Neuronal stem cell (in vitro differentiated cells): ENCODE measurements at places on chromosomes 12 and 14.

- peak; percentile 79 for DNase-seq
Observed at GRCh38 chr14:77094672-77095284, 3.3 kb upstream of the CIPC start.

DNA sequence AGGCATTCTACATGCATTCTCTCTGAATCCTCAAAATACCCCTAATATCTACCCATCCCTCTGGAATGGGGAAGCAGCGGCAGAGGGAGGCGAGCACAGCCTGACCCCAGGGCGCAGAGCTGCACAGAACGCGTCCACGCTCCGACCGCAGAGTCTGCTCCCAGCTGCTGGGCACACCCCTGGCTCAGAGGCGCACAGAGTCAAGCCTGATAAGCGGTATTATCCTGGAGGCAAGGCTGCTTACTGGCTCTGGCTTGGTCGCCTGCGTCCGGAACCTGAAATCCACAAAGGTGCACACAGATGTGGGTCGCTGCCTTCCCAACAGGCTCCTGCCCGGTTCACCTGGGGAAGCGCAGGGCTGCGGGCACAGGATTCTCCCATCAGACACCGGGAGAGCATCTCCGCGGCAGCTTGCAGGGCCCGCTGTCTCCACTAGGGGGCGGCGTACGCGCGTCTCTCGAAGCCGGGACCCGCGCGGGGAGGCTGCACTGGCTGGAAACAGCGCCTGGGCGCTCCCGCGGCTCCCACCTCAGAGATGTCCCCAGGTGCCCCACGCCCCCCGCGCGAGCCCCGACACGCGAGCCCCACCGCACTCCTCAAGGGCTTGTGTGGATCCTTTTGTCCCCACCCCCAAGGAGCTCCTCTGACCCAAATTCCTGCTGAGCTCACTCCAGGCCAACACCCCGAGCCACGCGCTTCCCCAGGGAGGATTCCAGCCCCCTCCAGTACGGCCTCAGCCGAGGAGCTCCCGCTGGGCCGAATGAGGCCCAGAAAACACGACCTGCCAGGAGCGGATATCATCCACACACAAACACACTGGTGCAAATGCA, 120.1 kb upstream of the FZD10 start:
- peak; percentile 57 for DNase-seq

DNA sequence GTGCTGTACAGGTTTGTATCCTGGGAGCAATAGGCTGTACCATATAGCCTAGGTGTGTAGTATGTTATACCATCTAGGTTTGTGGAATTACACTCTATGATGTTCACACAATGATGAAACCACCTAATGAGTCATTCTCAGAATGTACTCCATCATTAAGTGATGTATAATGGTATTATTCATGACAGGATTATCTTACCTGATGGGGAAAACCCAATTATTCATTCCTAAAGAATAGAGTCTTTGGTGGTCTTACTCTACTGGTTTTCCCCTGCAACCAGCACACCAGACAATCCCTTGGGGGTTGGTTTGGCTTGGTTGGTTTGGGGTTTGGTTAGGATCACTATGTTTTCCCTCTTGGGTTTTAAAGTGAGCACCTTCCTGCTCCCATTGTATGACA, 12.6 kb upstream of the OR10P1 start:
- no peak for DNase-seq

- no peak for DNase-seq
Observed at GRCh38 chr12:27505109-27505508, 18.9 kb upstream of the PPFIBP1 start.

GRCh38 chr14:72000907-72001306, 68.7 kb downstream of the RGS6 start:
- no peak for DNase-seq

GRCh38 chr12:106692896-106693820, 81.3 kb upstream of the RIC8B start:
- no peak for DNase-seq

GRCh38 chr14:77214216-77214615, 32.6 kb downstream of the TMEM63C start:
- no peak for DNase-seq

GRCh38 chr14:94601884-94602391, 10.3 kb upstream of the SERPINA3 start:
- no peak for DNase-seq

- DNase-seq = no peak
Observed at GRCh38 chr12:5899675-5900074, 45.4 kb downstream of the ANO2 start.

DNA sequence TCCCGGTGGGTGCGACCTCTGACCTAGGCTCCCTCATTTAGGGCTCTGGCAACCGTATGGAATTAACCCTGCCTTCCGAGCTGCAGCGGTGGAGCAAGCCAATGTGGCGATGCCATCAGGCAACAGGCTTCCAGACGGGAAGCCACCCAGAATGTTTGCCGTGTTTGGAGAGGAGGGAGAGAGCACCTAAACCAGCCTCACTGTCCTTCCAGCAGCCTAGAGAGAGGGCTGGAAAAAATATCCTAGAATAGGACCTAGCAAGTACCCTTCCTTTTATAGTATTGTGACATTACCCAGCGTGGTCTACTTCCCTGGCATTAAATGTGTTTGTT, 287 bp upstream of the SLC2A13 start:
- no peak for DNase-seq

- no peak for DNase-seq
Observed at GRCh38 chr12:269191-269590, 6.6 kb upstream of the SLC6A13 start.

DNA sequence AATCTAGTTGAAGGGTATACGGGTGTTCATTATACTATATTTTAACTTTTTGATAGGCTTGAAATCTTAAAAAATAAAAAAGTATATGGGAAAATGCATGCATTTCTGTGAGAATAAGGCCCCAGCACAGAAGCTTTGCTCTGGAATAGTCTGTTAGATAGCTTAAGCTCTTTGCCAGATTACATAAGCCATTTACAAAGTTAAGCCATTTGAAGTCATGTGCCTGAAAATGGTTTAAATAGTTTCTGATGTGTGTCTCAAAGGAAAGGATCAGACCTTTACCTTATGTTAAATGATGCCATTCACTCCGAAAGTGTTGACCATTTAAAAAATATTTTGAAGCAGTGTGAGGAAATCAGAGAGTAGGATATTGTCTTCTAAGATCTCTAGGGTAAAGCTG, 51.3 kb downstream of the WASHC4 start:
- DNase-seq = no peak

DNA sequence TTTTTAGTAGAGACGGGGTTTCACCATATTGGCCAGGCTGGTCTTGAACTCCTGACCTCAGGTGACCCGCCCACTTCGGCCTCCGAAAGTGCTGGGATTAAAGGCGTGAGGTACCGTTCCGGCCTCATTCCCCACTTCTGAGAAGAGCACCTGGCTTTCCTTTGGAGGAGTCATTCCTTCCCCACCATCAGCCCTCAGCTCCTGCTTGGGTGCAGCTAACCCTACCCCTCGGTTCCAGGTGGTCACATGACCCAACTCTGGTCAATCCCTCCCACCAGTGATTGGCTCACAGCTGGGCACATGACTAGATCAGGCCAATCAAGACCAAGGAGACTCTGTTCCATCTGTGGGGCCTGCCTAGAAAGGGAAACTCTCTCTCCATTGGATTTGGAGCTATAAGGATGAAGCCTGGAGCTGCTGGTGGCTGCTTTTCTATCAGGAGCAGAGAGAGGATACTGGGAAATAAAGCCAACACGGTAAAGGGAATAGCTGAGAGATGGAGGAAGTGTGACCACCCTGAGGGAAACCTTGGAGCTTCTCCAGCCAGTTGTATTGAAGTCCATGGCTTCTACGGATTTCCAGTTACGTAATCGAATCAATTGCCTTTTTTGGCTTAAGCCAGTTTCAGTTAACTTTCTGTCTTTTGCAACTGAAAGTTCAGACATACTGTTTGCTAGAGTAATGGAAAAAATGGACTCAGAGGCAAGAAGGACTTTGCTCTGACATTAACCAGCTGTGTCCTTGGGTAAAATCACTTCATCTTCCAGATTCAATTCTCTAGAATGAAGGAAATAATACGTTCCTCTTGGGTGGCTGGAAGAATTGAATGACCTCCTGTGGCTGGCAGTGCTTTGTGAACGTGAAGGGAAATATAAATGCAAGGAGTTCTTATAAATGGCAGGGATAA, 19.7 kb upstream of the IFT81 start:
- no peak for DNase-seq

- no peak for DNase-seq
Observed at GRCh38 chr12:119710374-119710964, 42.5 kb downstream of the PRKAB1 start.

GRCh38 chr12:1184402-1184801, 193.4 kb downstream of the ERC1 start:
- no peak for DNase-seq

DNA sequence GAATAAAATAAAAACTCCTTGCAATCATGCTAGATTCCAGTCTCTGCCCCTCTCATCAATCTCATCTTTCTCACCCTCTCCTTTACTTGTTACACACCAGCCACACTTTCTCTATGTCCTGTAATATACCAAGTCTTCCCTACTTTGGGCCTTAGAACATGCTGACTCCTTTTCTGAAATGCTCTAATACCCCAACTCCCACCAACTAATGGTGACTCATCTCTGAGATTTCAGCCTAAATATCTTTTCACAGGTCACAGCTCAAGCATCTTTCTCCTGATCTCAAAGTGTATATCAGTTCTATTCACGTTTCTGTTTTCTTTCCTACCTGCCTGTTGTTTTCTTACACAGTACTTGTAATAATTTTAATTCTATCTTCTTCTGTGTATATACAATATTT, 378.9 kb upstream of the PRICKLE1 start:
- DNase-seq = no peak

- no peak for DNase-seq
Observed at GRCh38 chr12:2559931-2560330, 234.8 kb upstream of the FKBP4 start.

DNA sequence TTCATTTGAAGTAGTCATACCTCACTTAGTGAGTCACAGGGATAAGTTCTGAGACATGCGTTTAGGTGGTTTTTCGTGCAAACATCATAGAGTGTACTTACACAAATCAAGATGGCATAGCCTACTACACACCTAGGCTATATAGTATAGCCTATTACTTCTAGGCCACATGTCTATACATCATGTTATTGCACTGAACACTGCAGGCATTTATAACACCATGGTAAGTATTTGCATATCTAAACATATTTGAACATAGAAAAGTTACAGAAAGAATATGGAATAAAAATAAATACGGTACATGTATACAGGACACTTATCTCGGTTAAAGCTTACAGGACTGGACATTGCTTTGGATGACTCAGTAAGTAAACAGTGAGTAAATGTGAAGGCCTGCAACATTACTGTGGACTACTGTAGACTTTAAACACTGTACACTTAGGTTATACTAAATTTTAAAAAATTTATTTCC, 670.6 kb downstream of the SLC16A7 start:
- DNase-seq = no peak

DNA sequence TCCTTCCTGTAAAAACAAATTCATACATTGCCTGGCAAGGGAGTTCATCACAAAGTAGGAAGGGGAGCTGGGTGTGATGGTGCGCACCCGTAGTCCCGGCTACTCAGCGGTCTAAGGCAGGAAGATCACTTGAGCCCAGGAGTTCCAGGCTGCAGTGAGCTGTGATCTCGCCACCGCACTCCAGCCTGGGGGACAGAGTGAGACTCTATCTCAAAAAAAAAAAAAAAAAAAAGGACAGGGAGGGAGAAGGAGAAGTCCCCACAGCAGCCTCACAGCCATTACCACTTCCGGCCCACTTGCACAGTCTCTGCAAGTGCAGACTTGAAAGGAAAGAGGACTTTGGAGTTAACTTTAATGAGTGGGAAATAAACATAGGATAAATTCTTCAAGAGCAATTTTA, 121.0 kb downstream of the FBXL14 start:
- DNase-seq = no peak

- no peak for DNase-seq
Observed at GRCh38 chr12:13175499-13175898, 21.0 kb upstream of the EMP1 start.

GRCh38 chr12:113403435-113404415, at the start of gene SDS:
TSS of gene SDS (minus strand) at chr12:113403887. CDS start at chr12:113399708, 4,179 bp downstream.
- DNase-seq = no peak

- DNase-seq = no peak
Observed at GRCh38 chr14:100526632-100527031, 60.6 kb downstream of the BEGAIN start.

GRCh38 chr12:49921936-49922335, 18.2 kb upstream of the FAIM2 start:
- no peak for DNase-seq

DNA sequence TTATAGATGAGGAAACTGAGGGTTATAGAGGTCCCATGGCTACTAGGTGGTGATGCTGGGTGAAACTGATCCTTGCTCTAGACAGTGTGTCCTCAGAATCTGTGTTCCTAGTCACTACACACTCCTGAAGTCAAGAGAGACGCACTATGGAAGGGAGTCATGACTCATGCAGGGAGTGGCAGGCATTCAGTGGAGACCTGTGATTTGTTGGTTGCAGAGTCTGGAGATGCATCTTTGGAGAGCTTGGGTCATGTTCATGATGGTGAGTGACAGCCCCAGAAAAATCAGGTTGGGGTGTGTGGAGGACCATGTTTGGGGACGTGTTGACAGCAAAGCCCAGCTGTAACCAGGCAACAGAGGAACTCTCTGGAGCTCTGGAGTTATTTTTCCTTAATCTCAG, 38.0 kb upstream of the FBXO21 start:
- no peak for DNase-seq

- DNase-seq = peak; percentile 50
Observed at GRCh38 chr14:55580470-55581341, 699 bp downstream of the KTN1 start.

DNA sequence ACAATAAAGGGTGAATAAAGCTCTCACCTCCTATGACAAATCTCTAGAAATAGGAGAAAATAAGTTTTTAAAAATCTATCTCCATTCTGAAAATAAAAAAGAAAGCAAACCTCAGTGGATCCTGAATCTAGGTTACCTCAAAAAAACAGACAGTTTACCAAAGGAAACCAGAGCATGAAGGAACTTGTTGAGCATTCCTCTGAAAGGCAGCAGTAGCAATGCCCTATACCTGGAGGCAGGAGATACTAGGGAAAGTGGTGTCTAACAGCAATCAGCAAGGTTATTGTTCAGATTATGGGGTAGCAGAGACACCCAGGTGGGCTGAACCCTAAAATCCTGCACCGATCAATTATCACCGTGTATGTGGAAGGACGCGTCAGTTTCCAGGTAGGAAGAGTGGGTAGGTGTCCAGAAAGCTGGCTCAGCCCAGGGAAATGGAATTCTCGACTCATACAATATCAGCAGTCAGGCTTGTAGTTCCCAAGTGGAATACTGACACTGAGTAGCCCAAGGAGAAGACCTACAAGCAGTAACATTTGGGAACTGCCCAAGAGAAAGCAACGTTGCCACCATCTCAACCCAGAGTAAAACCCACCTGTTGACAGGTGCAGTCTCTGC, 128.3 kb downstream of the ST8SIA1 start:
- DNase-seq = no peak

GRCh38 chr12:19896041-19896440, 456.7 kb downstream of the AEBP2 start:
- DNase-seq = no peak
